NCI-H1092 (cell line): ENCODE measurements at places on chromosomes 13 and 19.

GRCh38 chr19:9474975-9475374, 23.4 kb downstream of the ZNF560 start:
- no peak for DNase-seq

DNA sequence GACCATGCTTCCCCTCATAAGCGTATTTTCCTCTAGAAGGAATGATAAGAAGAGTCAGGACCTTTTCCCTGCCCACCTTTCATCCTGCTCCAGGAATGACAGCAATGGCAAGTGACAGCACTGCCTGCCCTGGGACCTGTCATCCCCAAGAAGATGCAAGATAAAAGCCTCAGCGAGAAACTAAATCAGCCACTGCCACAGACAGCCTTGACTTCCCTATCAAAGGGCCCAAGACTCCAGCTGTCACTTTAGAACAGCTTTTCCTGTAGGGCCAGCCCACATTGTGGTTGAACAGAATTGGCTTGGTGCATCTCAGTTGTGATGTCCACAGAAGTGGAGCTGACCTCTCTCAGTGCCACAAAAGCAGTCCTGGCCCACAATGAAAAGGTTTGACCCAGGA, 1.1 kb downstream of the RAB8A start:
- no peak for DNase-seq

DNA sequence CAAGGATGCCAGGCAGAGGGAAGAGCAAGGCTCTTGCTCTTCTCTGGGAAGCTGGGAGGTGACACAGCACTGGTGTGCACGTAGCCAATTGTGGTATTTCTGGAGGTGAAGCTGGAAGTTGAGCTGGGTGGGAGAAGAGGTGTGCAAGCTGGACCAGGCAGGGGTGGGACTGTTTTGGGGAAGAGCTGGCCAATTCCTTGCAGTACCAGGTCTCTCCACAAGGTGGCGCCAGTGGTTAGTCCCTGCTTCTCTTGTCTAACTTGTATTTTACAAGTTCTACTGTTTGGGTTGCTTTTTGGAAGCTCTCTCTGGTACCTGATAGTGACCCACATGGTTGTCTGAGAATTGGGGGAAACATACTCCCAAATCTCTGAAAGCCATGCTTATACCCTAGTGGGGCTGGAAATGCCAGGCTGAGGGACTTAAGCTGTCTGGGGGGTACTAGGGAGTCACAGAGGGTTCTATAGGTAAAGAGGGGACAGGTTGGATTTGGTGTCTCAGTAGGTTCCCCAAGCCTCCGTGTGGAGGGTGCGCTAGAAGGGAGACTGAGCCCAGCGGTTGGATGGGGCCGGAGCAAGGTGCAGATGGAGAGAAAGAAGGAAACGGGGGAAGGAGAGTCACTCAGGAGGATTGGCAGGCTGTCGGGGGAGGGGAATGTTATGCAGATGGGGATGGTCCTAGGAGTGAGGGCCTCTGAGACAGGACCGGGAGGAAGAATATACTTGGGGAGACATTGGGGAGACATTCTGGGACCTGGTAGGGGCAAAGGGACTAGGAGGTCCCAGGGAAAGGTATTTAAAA, 3.0 kb downstream of the HPN start:
- no peak for DNase-seq

- no peak for DNase-seq
Measured at GRCh38 chr13:71597150-71597549, 269.9 kb downstream of the DACH1 start.

- no peak for DNase-seq
Measured at GRCh38 chr13:29830000-29830399, 20.4 kb downstream of the UBL3 start.

DNA sequence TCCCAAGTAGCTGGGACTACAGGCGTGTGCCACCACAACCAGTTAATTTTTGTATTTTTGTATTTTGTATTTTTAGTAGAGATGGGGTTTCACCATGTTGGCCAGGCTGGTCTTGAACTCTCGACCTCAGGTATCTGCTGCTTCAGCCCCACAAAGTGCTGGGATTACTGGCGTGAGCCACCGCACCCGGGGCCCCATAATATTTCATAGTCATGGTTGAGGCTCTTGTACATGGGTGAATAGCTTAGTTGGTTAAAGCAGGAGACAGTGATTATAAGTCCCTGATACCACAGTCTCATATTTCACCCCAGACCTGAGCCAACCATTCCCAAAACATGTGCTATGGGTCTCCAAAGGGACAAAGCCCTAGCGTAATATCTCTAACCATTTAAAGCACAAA, 26.1 kb downstream of the MBNL2 start:
- DNase-seq: no peak

DNA sequence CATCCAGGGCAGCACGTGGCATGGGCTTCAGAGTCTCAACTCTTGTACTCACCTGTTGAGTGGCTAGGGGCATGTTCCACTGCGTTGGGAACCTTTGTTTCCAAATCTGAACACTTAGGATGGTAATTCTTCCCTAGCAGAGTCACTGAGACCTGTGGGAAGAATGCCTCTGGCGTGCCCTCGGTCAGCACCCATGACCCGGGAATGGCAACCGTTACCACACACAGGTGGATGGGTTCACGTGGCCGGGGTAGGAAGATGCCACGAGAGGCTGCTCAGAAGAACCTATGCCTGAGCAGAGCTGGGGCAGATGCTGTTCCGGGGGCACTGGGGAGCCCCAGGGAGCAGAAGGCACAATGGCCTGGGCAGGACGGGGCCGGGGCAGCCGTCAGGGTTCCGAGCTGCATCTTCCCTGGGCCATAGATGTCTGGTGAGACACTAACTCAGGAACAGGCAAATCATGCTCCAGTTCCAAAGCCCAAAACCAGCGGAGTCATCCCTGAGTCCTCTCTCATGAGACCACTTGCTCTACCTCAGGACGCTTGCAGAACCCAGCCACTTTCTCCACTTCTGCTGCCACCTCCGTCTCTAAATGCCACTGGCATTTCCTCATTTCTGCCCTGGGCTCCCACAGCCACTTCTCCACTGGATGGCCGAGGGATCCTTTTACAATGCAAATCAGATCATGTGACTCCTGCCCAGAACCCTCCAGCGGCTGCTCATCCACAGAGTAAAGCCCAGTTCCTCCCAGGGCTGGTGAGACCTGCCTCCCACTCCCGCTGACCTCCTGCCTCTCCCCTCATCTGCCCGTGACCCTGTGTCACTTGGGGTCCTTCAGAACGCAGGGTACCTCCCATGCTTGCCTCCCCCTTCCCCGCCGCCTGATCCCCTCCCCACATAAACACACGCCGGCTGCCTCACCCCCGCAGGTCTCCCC, 36.7 kb downstream of the FAM124A start:
- no peak for DNase-seq

DNA sequence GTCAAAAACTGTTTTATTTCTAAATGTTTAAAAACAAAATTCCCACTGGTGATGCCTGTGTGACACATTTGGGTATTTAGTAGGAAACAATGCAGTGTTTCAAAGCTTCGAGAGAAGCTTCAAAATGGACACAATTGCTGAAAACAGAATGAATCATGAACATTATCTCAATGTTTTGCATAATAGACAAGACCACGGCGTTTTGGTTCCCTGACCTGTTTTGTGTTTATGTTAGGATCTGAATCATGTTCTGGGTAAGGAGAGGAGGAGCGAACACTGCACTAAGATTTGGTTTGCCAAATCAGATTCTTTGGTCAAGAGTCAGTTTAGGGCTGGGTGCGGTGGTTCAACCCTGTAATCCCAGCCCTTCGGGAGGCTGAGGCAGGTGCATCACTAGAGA, 42.2 kb downstream of the IFT88 start:
- DNase-seq: no peak

- DNase-seq: no peak
Measured at GRCh38 chr13:29654843-29655547, 59.5 kb upstream of the SLC7A1 start.

GRCh38 chr13:108993346-108993745, 363.9 kb downstream of the MYO16 start:
- no peak for DNase-seq

DNA sequence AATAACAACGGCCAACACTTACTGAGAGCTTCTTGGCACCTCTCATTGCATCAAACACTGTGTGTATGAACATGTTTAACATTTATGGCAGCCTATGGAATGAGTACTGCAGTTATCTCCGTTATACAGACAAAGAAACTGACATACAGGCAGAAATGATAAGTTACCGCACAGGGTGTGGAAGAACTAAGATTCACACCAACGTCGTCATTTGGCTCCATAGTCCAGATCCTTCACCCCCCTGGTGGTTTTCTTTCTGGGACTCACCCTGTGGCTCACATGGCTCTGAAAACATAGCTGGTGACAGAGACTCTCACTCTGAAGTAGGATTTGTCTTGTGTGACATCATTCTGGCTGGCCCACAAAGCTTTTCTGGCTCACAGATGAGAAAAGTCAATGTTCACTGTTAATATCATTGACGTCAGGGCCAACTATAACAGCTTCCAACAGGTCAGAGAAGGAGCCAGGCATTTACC, 230.1 kb downstream of the DLEU7 start:
- no peak for DNase-seq

DNA sequence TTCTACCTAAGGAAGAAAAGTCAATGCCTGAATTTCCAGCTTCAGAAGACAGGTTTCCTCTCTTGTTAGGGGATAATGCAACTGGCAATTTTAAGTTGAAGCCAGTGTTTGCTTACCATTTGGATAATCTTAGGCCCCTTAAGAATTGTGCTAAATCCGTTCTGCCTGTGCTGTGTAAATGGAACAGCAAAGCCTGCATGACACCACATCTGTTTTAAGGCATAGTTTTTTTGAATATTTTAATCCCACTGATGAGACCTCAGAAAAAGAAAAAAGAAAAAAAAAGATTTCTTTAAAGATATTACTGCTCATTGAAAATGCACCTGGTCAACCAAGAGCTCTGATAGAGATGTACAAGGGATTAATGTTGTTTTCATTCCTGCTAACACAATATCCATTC, 419.2 kb downstream of the SLITRK6 start:
- DNase-seq: no peak

DNA sequence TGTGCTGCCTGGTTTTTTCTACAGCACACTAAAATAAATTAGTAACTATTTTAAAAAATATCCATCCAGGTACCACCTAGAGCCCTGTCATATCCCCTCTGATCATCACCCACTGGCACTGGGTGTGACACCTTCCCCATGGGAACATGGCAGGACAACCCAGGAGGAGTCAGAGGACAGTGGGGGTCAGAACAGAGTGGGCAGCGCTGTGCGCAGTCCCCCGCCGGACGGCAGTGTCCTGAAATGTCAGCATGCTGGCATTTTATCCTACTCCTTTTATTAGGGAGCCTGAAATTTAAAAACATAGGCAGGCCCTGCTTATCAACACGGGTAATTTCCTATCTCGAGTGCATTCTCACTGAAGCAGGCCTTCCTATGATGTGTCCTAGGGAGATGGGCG, 42.1 kb upstream of the GAS6 start:
- DNase-seq: no peak

GRCh38 chr19:41449079-41449864, 6.3 kb downstream of the ERICH4 start:
- DNase-seq: peak; percentile 28

GRCh38 chr19:47509973-47510372, 4.9 kb downstream of the NAPA start:
- no peak for DNase-seq

DNA sequence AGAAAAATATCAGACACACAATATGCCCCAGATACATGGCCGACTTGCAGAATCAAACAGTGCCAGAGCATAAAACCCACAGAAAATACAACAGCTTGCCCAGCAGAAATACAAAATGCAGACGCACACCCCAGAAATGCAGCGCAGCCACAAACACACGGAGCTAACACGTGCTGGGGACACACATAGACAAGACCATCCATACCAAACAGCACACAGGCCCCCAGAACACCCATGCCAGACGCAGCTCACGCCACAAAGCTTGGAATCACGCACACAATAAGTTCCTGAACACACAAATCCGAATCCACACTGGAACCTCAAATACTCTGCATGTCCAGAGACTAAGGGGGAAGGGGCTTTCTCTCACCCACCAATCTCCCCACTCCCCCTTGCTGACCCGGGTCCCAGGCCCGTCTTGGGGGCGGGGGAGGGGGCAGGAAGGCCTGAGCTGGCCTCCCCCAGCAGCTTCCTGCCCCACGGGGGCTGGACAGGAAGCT, 17.2 kb downstream of the CCDC97 start:
- no peak for DNase-seq

DNA sequence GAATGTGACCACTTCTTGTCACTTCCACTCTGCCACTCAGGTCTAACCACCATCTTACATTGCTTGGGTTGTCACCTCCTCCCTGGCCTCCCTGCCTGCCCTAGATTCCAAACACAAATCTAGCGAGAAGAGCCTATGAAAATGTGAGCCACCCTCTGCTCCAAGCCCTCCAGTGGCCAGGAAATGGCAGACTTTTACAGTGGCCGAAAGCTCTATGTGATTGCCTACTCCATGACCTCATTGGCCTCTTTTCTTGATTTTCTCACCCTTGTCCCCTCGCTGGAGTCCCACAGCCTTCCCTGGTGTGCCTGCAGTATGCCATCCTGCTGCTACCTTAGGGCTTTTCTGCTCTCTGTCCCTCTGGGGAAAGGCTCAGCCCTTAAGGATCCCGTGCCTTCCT, 84.2 kb downstream of the LRCH1 start:
- DNase-seq: no peak

DNA sequence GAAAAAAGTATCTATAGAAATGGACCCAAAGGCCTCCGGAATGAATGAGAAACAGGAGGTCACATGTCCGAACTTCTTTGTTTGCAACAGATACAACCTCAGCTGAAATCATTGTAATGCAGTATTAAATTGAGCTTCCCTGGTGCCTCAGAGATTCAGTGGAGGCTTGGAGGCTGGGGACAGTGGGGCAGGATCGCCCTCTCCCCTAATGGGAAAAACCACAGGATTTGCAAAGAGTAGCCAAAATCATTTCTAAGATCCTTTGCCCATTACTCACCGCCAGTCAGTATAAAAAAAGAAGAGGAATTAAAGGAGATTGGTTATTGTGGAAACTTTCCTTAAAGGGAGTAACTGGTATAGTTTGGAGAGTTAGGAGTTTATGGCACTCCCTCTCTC, 30.4 kb upstream of the IRS2 start:
- no peak for DNase-seq

DNA sequence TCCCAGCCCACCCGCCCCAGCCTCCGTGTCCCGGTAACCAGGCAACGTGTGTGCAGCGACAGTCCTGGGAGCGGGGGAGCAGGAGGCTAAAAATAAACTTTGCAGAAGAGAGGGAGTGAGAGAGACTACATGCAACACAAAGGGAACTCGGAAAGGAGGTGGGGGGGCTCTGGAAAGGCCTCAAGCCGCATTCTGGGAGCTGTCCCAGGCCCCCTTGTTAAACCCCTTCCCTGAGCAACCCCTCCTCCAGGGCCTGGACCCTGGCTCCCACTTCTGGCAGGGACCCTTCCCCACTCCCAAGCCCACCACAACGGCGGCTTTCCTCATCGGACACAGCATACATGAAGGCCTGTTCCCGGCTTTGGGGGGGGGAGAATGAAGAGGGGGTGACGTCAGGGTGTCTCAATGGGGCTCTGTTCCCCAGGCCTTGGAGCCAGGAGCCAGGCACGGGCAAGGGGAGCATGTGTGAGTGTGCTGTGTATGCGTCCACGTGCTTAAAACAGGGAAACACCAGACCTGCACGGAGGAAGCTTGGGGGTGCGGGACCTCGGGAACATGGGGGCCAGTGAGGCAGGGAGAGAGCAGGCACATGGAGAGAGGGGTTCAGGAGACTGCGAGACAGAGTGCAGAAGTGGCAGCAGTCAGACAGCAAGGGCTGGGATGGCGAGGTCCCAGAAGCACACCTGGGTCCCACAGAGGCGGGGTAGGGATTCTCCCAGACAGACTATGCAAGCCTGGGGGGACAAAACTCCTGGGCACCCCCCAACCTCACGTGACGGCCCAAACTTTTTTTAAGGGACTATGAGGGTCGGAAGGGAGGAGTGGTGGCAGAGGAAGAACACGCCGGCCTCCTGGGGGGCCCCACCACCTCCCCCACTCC, 2.3 kb downstream of the ERF start:
- DNase-seq: no peak

GRCh38 chr13:106617561-106617960, 49.6 kb upstream of the ARGLU1 start:
- DNase-seq: no peak
